Mucosa of gallbladder (tissue), 1 donor: ENCODE measurements at places on chromosomes 12 and 14. TPM values are rescaled to one million over a fixed set of nuclear protein-coding genes. Genes with fewer than 3 reads are reported as not detected.

- no peak for DNase-seq
Measured at GRCh38 chr12:11162502-11162901, 8.5 kb upstream of the SMIM10L1 start.

- DNase-seq = no peak
Measured at GRCh38 chr12:104761091-104761490, 197.0 kb downstream of the SLC41A2 start.

- no peak for DNase-seq
Measured at GRCh38 chr14:88748288-88748687, 44.5 kb downstream of the EML5 start.

GRCh38 chr14:94646066-94646465 is 33.9 kb downstream of the SERPINA3 start:
- no peak for DNase-seq

DNA sequence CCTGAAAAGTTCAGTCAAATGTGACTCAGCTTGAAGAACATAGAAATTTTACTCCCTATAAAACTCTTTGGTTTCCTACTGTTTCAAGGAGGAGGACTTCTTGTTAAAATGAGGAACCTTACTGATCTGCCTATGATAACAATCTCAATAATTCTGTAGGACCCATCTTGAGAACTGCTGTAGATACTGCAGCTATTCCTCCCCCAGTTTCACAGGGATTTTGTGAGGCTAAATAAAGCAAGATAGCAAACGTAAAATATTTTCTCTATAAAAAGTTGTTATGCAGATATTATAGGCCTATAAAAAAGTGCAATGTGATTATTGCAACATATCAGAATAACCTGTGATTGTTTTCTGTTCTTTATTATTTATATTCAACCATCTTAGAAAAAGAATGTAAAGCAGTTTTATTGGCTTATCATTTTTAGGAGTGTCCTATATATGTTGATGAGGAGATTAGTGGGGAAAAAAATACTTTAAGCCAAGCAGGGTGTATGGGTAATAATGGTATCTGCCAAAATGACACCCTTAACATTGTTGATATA is 12.1 kb downstream of the CLEC14A start:
- DNase-seq = no peak

GRCh38 chr12:26736563-26737486 is 96.2 kb downstream of the ITPR2 start:
- DNase-seq = peak; percentile 25

DNA sequence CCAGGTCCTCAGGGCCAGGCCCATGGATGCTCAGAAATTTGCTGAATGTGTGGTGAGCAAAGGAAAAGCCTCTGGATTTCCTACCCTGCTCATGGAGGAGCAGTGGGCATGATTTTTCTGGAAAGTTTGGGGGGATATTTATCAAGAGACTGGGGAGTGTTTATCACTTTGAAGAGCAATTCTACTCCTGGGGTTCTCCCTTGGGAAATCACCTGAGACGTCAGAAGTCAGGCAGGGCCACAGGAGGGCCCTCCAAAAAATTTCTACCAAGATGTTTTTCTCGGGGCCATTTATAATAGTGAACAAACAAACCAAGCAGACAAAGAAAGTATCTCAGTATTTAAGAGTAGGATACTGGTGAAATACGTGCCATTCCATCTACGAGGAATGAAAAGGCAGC is 20.1 kb upstream of the EIF2B2 start:
- no peak for DNase-seq

- DNase-seq = peak; percentile 19
Measured at GRCh38 chr12:108457006-108457733, 57.9 kb upstream of the FICD start.

GRCh38 chr14:61461808-61462275 is 140.5 kb downstream of the PRKCH start:
- peak; percentile 65 for DNase-seq

DNA sequence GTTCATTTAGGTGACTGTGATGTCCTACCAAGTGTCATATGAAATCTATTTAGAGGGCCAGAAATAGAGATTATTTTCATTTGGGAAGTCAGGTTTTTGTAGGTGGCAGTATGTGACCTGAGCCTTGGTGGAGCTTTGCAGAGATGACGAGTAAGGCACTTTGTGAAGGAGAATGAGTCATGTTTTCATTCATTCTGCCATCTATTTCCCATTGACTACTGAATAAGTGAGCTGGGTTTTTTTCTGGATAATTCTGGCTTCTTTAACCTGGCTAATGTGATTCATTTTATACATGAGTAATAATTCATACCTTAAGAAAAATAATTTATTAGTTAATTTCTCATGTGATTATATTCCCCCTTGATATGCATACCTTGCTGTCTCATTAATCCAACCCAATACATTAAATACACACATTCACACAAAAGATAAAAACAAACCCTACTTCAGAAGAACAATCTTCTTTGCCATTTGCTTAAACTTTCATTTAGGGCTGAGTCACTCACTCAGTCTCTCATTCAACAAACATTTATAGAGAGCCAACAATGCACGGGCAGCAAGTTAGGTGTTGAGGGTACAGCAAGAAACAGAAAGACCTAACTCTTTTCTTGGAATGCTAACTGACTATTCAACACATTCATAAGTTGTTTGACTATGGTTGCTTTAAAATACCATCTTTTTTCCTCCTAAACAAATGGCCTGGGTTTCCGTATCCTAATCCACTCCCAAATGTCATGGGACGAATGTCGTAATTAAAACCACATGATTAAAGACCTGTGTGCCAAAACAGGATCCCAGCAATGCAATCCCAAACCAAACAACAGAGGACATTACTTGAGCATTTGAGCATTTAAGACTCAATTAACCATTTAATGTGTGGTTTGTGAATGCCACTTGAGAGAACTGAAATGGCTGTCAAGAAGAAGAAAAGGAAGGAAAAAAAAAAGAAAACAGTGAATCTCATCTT is 78.0 kb downstream of the KITLG start:
- DNase-seq = no peak

DNA sequence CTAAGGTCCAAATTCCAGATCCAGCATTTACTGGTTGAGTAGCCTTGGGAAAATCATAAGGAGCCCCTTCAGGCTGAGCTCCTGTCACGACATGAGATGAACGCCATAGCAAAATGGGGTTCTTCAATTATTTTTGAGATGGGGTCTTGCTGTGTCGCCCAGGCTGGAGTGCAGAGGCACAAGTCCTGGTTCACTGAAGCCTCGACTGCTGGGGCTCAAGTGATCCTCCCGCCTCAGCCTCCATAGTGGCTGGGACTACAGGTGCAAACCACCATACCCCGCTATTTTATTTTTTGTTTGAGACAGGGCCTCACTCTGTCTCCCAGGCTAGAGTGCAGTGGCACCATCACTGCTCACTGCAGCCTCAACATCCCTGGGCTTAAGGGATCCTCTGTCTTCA is 25.7 kb upstream of the GPR68 start:
- DNase-seq = no peak

The SCN8A gene
- 15.2 TPM for total RNA-seq

The CCDC38 gene
- total RNA-seq = not detected

The CMTM5 gene
- total RNA-seq = 2.2 TPM

The KLC1 gene
- total RNA-seq = 171 TPM
